ENCODE measurements at places on chromosomes 7 and 10.

DNA sequence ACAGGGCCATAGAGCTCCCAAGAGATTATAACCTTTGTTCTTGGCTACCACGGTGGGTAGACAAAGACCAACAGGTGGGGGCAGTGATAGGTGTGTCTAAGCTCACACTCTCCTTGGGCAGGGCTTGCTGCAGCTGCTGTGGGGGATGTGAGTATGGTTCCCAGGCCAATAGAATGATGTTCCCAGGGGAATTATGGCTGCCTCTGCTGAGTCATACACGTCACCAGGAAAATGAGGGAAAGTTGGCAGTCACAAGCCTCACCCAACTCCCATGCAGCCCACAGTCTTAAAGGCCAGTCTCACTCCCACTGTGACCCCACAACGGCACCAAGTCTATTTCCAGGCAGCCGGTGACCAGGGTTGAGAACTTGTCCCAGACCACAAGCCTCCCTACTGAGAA is 453.4 kb upstream of the PODXL start:
- DNase-seq: no peak

DNA sequence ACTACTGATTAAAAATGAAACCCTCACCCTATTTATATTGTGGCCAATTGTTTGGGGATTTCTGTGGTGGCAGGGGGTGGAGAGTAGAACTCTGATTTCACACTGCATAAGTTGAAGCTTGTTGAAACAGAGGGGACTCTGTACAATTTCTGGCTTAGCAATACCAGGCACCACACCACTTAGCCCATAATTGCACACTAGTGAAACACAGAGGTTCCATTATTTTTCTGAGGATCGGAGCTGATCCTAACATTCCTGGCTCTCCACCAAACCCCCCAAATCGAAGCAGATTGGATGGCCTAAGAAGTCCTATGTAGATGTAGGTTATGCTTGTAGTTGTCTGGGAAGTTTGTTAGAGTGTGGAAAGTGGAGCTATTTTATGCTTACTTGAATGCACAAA is 47.0 kb downstream of the PTN start:
- DNase-seq: no peak

GRCh38 chr7:39741942-39742623 is 118.7 kb downstream of the RALA start:
- DNase-seq: peak; percentile 47

DNA sequence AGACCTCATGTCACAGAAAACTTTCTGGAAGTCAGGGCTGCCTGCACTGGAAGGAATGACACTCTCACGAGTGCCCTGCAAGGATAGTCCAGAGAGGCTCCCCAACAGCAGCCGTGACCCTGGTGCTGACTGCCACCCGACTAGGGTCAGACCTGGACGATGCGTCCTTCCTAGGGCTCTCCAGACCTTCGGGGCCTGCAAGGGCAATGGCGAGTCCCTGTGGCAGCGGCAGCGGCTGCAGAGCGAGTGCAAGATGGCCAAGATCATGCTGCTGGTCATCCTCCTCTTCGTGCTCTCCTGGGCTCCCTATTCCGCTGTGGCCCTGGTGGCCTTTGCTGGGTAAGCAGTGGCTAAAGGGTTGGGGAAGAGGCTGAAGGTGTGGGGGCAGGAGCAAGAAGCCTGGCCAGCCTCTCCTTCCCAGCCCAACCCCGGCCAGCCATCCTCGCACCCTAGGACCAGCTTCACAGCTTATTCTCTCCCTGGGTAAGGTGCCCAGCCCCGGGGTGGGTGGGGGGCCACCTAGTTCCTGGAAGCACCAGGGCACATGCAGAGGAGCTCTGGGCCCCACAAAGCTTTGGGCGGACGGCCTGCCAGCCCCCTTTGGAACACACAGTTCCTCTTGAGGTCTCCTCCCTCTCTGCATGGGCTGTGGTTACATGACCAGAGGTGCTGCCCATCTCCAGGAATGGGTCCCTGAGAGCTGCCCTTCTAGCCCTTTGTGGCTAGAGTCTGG is 5.5 kb downstream of the OPN4 start:
- no peak for DNase-seq

- no peak for DNase-seq
Measured at GRCh38 chr7:77791336-77791735, 6.9 kb downstream of the TMEM60 start.

- no peak for DNase-seq
Measured at GRCh38 chr10:95327367-95327766, 36.6 kb upstream of the PDLIM1 start.

- DNase-seq: no peak
Measured at GRCh38 chr10:59563531-59563930, 146.1 kb downstream of the SLC16A9 start.

DNA sequence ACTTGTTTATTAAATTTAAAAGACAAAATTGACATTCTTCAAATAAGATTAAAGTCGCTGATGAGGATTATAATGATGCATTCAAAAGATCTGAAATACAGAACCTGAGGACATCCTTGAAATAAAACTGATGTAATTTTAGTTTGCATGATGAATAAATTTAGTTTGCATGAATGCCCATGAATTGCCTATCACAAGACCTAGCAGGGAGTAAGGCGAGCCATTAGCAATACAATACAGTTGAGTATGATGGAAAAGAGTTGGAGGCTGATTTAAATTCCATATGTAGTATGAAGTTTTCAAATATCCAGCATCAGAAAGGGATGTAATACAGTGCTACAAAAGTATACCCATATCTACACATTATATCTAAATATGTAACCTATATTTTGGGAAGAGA is 321.3 kb downstream of the CACNA2D1 start:
- no peak for DNase-seq

- no peak for DNase-seq
Measured at GRCh38 chr10:119177708-119178371, 772 bp downstream of the PRDX3 start.

DNA sequence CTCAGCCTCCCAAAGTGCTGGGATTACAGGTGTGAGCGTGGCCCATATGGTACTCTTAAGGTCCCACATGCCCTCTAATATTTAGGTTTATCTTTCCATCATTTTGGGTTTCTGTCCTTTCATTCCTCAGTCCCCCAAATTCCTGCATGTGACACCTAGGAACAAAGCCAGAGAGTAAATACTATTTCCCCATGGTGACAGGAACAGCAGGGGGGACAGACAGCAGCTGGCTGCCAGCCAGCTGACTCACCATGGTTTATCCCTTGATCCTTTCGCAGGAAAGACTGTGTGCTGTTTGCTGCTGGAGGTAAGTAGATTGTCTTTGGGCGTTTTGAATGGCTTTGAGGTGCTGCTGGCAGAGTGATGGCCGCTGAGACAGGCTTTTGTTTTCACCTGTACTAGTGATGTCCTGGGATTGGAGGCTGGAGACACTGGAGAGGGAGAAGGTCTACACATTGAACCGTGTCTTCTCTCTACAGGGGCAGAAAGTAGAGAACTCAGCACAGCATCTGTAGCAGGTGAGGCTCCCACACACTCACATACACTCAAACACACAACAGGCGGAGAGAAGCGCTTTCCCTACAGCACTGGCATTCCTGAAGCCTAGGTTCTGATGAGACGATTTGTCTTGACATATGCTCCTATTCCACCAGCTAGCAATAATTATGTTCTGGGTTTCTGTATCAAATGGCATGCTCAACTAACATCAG is 83.7 kb upstream of the EFCAB10 start:
- DNase-seq: no peak

- DNase-seq: no peak
Measured at GRCh38 chr7:134016223-134016941, 110.8 kb upstream of the LRGUK start.

DNA sequence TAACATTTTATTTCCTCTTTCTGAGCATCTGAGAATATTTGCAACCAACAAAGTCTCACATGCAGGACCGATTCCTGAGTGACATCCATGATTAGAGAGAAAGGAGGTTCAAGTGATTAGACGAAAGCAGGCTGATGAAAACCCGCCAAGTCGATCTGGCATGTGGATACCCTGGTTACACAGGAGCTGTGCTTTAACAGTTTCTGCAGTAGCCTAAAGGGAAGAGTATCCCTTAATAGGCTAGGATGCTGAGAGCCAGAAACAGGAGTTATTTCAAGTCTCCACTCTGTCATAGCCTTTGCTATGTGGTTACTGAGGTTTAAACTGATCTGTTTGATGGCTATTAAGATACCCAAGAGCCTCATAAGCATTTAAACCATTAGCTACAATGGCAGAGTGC is 82.5 kb downstream of the PRKCQ start:
- DNase-seq: no peak

GRCh38 chr7:37920849-37921805 is 687 bp downstream of the EPDR1 start:
- DNase-seq: no peak

DNA sequence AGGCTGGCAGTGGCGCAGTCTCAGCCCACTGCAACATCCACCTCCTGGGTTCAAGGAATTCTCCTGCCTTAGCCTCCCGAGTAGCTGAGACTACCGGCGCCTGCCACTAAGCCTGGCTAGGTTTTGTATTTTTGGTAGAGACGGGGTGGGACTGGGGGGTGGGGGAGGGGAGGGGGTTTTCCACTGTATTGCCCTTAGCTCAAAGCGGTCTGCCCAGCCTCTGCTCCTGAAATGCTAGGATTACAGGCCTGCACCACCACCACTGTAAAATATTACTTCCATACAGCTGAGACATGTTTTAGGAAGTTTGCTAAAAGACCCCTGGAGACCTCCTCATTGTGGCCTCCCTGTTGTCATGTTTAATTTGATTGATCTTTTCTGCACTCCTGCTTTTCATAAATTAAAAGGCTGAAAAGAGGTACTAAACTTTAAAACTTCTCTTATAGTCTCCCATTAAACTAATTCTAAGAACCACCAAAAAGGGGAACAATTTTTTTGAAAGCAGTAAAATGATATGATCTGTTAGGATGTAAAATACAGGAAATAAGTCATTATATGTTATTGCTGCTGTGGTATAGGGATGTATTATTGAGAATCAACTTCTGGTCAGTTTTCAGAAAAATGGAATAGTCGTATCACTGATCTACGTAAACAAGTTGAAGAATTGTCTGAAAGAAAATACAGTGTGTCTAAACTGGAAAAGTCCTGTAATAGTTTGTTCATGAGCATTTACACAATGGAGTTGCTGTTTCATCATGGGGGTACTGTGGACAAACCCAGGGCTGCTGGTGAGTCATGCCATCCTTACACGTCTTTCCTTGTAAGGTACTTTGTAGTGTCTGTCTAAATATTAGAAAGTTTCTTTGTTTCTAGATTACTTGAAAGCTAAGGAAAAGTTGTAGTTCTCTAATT is 72.9 kb upstream of the TMEM248 start:
- DNase-seq: no peak

DNA sequence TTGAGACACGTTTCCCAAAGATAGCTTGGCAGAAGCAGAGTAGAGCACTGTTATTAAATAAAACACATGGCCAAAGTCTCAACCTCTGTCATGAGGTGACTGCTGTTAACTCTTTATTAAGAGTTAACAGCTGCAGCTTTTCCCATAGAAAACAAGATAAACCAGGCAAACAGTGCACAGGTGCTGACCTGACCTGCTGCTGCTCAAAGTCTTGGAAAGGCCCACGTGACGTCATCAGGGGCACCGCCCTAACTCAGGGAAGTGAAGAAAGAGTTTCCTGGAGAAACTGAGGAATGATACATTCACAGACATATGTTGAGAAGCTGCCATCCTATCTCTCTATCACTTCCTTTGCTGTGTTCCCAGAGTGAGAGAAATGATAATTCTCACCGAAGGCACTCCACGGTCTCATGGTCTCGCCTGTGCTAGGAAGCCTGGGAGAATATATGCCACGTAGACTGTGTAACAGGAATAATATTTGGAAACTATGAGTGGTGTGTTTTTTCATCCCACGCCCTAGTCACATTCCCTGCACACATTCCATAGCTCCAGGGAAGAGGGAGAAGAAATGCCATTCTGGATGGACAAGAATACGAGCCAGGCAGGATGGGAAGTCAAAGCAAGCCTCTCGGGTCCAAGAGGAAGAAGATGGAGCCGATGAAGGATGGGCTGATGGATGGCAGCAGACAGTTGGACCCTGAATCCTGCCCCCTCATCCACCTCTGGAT is 146.2 kb upstream of the NFE2L3 start:
- no peak for DNase-seq

- no peak for DNase-seq
Measured at GRCh38 chr7:105743351-105744090, 132.9 kb downstream of the ATXN7L1 start.

GRCh38 chr7:100835903-100836811 is 8.8 kb upstream of the EPHB4 start:
- no peak for DNase-seq

DNA sequence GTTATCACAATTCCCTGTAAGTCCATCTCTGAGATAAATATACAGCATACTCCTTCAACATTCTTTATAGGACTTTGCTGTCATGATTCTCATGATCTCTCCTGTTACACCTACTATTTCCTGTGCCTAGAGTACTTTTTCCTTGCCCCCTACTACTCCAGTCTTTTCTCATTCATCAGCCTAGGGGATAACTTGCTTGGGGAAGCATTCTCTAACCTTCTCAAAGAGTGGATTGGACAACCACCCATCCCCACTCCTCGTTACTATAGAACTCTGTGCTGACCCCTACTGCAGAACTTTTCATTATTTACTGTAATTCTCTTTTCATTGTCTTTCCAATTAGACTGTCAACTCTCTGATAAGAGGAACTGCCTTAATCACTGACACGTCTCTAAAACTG is 57.4 kb upstream of the TFEC start:
- DNase-seq: no peak

- DNase-seq: peak; percentile 72
Measured at GRCh38 chr7:1193593-1194424, 33.8 kb upstream of the ZFAND2A start.

DNA sequence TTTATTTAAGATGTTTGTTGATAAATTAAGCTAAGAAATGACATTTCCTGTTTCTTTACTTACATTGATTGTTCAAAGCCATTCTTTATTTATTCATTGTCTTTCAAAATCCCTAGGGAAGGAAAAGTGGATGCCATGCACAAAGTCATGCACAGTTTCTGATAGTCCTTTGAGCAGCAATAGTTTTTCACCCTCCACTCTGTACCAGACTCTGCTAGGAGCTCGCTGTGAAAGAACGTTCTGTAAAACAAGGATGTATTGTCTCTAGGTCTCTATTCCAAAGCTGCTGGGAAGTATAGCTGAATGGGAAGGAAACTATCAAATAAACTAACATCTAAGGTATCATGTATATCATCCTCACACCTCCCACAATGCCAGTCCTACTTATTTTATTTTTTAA is 7.8 kb upstream of the NOC3L start:
- DNase-seq: no peak

- no peak for DNase-seq
Measured at GRCh38 chr7:5683280-5683670, 98.2 kb downstream of the RNF216 start.

GRCh38 chr10:6399879-6400278 is 180.2 kb downstream of the PRKCQ start:
- DNase-seq: no peak

DNA sequence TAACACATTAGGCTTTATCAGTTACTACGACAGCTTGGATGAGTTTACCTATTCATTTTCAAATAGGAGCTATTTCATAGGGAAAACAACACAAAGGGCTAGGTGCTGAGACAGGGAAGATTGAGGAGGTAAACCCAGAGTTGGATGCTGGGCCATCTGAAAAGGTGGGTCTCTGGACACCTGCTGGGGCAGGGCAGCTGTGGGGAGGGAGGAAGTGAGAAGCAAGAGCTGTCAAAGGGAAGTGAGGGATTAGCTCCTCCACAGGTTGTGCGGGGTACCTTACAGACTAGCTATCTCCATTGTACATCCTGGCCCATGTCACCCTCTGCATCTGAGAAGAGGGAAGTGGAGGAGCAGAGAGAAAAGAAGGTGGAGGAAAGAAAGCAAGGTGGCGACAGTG is 48.9 kb downstream of the BLNK start:
- DNase-seq: no peak

Data from CD4-positive, CD25-positive, alpha-beta regulatory T cell (primary cell).